NCI-H1694 treated with DMSO at 0.1 percent for 48 hours (cell line): ENCODE measurements at places on chromosomes 5 and 9.

DNA sequence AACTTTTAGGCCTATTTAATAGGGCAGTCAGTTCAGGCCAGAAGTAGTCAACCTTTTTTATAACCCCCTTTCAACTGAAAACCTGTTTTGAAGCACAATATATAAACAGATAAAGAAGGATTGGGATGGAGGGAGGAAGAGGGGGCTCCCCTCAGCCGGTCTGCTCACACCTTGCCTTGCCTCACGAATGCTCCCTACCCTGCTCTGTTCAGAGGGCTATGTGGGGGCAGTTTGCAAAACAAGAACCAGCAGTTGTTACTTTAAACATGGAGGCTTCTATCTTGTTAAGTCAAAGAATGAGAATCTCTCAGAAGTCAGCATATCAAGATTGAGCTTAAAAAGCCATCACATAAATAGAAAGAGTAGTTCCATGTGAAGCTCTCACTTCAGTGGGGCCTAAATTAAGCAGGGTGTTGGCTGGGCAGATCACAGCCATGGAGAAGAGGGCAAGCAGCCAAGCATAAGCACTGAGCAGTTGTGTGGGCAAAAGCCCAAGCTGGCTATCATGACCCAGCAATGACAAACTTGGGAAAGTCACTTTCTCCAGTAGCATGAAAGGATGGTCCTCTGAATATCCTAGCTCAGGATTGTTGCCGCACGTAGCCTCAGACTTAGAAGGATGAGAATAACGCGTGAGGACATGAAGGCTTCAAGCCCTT, 70.6 kb downstream of the ALDH1A1 start:
- DNase-seq = no peak

GRCh38 chr5:135214897-135215616, 181.0 kb upstream of the PITX1 start:
- no peak for DNase-seq

- DNase-seq = no peak
Measured at GRCh38 chr5:14676320-14676719, 11.8 kb downstream of the OTULIN start.

GRCh38 chr5:88734191-88734640, 148.8 kb downstream of the MEF2C start:
- DNase-seq = no peak

DNA sequence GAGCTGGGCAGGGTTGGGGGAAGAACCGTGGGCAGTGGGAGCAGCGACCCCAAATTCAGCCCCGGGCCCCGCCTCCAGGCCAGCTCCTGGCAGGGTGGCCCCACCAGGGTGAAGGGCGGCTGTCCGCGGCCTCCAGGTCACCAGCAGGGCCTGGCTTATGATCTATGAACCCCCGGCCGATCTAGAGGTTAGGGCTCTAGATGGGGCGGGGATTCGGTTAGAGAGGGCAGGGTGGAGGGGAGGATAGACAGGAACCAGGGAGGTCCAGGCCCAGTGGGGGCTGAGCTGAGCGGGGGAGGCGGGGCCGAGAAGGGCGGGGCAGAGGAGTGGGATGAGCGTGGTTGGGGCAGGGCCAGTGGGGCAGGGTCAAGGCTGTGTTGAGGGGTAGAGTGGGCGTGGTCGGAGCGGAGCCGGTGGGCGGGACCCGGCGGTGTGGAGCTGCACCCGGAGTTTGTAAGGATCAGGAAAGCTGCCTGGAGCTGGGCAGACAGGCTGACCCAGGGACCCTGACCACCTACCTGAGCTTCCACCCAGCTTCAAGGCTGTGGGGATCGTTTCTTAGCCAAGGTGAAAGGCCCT, 29.3 kb upstream of the OBP2B start:
- DNase-seq = no peak

DNA sequence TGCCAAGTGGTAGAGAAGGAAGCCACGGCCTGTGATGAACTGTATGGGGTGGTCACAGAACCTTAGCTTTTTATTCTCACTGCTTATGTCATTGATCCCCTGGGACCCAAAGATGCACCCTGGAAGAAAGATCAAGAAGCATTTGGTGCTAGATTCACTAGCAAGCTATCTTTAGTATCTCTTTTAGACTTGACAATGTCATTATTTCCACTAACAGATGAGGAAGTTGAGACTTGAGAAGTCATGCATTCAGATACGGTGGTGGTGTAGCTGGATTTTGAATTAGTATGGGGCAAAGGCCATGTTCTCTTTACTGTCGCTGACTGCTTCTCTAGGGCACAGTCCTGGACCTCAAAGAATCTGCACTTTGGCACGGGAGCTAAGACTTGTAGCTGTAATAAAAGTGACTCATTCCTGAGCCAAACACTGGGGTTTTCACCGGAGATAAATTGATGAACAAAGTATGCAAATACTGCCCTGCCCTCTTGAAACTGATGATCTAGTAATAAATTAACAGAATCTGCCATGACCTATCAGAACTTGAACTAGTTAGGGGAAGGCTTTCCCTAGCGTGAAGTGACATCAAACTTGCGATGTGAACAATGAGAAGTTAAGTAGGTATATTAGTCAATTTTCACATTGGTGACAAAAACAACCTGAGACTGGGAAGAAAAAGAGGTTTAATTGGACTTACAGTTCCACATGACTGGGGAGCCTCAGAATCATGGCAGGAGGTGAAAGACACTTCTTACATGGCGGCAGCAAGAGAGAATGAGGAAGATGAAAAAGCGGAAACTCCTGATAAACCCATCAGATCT, 5.4 kb downstream of the GDA start:
- no peak for DNase-seq

DNA sequence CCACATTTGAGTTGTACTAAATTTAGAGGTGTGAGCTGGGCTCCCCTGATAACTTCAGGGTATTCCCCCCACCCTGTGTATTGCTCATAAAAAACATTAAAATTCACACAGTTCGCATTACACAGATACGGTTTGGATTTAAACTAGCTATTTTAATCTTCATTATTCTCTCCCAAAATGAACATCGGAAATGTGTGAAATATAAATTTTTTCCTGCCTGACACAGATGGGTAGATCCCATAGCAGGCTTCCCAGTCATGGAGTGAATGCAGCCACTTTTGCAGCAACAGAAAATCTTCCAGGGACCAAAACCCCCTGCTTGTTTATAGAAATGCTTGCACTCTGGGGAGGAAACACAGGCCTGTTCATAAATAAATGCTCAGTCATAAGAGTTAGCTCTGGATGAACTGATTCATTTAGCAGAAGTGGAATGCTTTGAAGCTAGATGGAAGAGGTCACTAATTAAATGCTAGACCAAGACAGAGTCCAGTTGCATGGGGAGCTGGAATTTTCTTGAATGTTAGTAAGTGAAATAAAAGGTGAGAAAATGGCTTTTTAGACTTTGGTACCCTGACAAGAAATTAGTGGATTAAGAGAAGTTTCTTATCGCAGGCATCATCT, 115.6 kb downstream of the PDE8B start:
- no peak for DNase-seq

DNA sequence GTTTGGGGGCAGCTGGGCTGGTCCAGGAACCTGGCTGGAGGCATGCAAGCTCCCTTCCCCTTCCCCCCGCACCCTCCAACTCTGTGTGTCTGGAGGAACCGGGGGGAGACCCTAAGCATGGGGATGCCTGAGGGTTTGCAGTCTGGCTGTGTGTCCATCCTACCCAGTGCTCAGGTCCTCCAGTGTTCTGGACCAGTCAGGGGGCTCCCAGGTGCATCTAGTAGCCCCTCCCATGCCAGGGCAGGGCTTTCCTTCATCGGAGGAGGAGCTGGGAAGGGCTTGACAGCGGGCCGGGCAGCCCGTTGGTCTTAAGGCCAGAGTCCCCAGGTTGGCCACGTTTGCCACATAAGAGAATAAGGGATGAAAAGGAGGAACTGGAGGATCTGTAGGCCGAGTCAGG, 62.6 kb upstream of the IGFBPL1 start:
- no peak for DNase-seq

DNA sequence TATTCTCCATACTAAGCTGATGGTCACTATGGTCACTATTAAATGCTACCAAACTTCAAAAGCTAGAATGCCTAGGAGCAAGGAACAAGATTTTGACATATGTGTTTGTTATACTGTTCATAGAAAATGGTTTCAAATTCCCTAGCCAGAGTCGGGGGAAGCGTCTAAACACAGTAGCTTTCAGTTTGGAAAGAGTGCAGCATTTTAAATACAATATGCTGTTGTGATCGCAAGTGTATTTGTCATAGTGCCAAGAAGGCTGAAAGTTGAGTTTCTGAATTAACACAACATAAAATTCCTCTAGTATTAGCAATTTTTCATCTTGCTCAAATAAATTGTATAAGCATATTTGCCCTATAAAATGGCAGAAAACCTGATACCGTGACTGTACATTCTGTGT, 280.4 kb downstream of the ZNF608 start:
- DNase-seq = no peak

- no peak for DNase-seq
Measured at GRCh38 chr5:131256507-131256823, 7.4 kb upstream of the CDC42SE2 start.

GRCh38 chr9:116039312-116039711, 114.3 kb upstream of the PAPPA start:
- DNase-seq = no peak

GRCh38 chr5:119080936-119081335, 10.0 kb downstream of the DMXL1 start:
- no peak for DNase-seq

GRCh38 chr5:34531751-34532360, 124.3 kb upstream of the RAI14 start:
- DNase-seq = no peak

- no peak for DNase-seq
Measured at GRCh38 chr9:14278291-14278721, 35.6 kb downstream of the NFIB start.

GRCh38 chr5:92371171-92371888, 988.2 kb upstream of the ARRDC3 start:
- DNase-seq = no peak

- no peak for DNase-seq
Measured at GRCh38 chr9:121785673-121786542, 134.5 kb downstream of the DAB2IP start.

DNA sequence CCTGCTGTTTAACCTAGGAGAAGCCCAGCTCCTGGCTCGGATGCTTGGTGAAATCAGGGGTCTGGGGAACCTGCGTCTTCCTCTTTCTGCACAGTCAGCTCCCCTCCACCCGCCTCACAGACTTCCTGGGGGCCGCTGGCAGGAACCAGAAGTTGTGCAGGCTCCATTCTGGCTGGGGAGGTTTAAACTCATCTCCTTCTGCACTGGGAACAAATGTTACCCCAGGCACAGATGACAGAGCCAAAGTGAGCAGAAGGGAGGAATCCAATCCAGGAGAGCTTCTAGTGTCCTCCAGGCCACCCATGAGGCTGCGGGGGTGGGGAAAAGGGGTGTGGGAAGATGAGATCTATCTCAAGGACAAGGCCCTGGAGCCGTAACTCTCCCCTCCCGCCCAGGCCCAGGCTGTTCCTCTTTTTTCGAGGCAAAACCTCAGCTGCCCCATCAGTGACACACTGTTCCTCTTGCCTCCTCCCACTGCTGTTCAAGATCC, 31.2 kb downstream of the KCNMB1 start:
- no peak for DNase-seq

DNA sequence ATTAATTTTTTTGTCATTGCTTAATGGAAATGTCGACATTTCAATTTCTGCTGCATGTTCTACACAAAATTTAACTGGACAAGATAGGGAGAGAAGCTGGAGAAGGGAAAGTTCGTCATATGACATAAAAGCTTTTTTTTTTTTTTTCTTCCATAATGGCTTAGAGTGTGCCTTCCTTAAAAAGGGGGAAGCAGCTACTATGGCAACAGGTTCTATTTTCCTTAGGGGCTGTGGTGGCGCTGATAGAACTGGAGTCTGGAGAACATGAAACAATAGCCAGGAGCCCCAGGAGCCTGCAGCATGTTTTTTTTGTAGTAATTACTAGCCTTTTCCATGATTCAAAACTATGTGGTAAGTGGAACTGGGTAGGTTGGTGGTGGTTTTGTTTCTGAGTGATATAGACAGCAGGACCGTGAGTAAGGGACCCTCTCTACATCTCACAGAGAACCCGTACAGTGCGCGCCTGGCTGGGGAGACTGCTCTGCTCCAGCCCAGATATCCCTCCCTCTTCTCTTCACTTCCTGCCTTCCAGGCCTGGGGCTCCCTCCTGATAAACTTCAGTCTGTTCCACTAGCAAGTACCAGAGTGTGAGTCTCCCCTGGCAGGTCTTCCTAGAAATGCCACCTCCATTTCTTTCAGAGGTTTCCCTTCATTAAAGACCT, 301.6 kb downstream of the NR3C1 start:
- DNase-seq = no peak

GRCh38 chr9:123099548-123099947, 66.1 kb downstream of the GPR21 start:
- no peak for DNase-seq

DNA sequence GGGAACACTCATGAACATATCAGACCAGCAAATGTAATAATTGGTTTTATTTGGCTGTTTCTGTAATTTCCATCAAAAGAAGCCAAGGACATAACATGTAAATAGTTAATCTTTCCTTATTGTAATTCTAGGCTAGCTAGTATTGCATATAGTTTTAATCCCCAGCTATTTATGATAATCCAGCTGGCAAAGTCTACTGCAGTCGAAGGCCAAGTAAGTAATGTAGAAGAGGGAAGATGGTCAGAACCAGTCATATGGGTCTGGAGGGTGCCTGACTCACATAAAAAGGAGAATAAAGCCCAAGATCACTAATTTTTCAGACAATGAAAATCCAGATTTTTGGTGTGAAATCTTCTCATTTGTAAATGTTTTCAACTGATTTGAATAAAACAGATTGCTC, 106.3 kb downstream of the CCDC192 start:
- DNase-seq = no peak

GRCh38 chr5:56639476-56639875, 175.9 kb upstream of the MAP3K1 start:
- DNase-seq = no peak

- no peak for DNase-seq
Measured at GRCh38 chr5:82151662-82152061, 126.5 kb downstream of the RPS23 start.

- no peak for DNase-seq
Measured at GRCh38 chr9:113609562-113610318, 146.2 kb downstream of the RGS3 start.

- DNase-seq = no peak
Measured at GRCh38 chr5:176438959-176439757, 9.0 kb upstream of the FAF2 start.

DNA sequence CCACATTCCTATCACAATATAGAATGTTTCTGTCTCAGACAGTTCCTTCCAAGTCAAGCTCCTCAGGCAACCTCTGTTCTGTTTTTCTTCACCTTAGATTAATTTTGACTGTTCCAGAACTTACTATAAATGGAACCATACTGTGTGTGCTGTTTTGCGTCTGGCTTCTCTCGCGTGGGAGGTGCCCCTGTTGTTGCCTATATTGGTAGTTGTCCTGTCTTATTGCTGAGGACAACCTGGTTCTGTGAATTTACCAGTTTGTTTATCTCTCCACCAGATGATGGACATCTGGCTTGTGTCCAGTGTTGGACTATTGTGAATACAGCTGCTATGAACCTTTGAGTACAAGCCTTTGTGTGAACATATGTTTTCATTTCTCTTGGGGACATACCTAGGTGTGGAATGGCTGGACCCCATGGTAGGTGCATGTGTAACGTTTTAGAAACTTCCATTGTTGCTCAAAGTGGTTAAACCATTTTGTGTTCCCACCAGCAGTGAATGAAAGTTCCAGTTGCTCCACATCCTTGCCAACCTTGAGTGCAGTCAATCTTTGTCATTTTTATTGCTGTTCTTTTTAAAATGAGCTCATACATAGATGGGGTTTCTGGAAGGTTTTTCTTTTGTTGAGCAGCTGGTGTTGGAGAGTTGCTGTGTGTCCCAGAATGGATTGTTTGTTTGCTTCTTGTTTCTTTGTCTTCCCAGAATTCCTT, 18.1 kb downstream of the HMCN2 start:
- DNase-seq = no peak
